ENCODE measurements at places on chromosomes 13 and 19. TPM values are rescaled to one million over a fixed set of nuclear protein-coding genes. Genes with fewer than 3 reads are reported as not detected.

Gene NLRP7
- not detected for total RNA-seq

Gene ZNF681
- total RNA-seq = not detected

Gene KIR3DL1
- not detected for total RNA-seq

Gene TMC4
- total RNA-seq = 1.3 TPM

Gene NR1H2
- total RNA-seq = 87.1 TPM

Gene ZFP14
- total RNA-seq = 3.1 TPM
